A549 treated with AZD2906 at 1 μM for 4 hours (cell line): ENCODE measurements at places on chromosomes 16 and 17. TPM values are rescaled to one million over a fixed set of nuclear protein-coding genes. Genes with fewer than 3 reads are reported as not detected.

GAST gene
- total RNA-seq: 0.17 TPM in 1 of 5 replicates, not detected in the others

PMFBP1 gene
- 0.09 to 0.24 TPM (median 0.15 TPM) in 4 of 5 replicates, not detected in the other for total RNA-seq

TMC5 gene
- 4.2 to 6.8 TPM (median 4.5 TPM) in 5 replicates for total RNA-seq

GP1BA gene
- total RNA-seq: not detected in 5 replicates
